ENCODE measurements at places on chromosomes 5 and 9.

GRCh38 chr9:111868475-111868874, 28.1 kb upstream of the UGCG start:
- H3K27ac ChIP-seq, result no peak overlapping the region
- H3K27me3 ChIP-seq, result no peaks in the 10 kb centered on the region
- H3K4me1 ChIP-seq, result peaks cover 9% of the 10 kb centered on the region
- no peaks in the 10 kb centered on the region for H3K36me3 ChIP-seq

DNA sequence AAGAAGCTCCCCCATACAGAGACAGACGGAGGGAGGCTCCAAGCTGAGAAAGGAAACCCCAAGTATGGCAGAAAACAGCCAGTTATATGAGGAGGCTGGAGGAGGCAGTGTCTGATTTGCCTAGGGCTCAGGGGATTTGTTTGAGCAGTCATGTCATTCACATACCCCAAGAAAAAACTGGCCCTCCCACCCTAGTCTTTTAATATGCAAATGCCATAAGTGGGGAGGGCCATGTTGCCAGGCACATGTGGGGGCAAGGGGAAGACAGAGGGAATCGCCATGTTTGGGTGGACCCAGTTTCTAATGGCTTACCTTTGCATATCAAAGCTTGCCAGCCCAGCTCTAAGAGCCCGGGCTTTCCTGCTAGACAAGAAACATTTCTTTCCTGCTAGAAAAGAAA, 1163.8 kb downstream of the TAF11L14 start:
- no peaks in the 10 kb centered on the region for H3K36me3 ChIP-seq
- no peaks in the 10 kb centered on the region for H3K27me3 ChIP-seq
- H3K4me1 ChIP-seq, result no peaks in the 10 kb centered on the region
- DNase-seq, result no peak

GRCh38 chr9:117809751-117810150, 105.5 kb downstream of the TLR4 start:
- no peaks in the 10 kb centered on the region for H3K4me1 ChIP-seq
- peaks cover 8% of the 10 kb centered on the region for H3K27me3 ChIP-seq
- no peaks in the 10 kb centered on the region for H3K36me3 ChIP-seq
- no peak for DNase-seq
- no peak overlapping the region for H3K4me3 ChIP-seq

- H3K4me3 ChIP-seq, result no peak overlapping the region
- H3K36me3 ChIP-seq, result no peaks in the 10 kb centered on the region
- H3K4me1 ChIP-seq, result 0 out of 2 replicates have a peak, but pooled peaks cover 7% of the 10 kb centered on the region
Observed at GRCh38 chr5:143435210-143435657, 31.7 kb upstream of the NR3C1 start.

DNA sequence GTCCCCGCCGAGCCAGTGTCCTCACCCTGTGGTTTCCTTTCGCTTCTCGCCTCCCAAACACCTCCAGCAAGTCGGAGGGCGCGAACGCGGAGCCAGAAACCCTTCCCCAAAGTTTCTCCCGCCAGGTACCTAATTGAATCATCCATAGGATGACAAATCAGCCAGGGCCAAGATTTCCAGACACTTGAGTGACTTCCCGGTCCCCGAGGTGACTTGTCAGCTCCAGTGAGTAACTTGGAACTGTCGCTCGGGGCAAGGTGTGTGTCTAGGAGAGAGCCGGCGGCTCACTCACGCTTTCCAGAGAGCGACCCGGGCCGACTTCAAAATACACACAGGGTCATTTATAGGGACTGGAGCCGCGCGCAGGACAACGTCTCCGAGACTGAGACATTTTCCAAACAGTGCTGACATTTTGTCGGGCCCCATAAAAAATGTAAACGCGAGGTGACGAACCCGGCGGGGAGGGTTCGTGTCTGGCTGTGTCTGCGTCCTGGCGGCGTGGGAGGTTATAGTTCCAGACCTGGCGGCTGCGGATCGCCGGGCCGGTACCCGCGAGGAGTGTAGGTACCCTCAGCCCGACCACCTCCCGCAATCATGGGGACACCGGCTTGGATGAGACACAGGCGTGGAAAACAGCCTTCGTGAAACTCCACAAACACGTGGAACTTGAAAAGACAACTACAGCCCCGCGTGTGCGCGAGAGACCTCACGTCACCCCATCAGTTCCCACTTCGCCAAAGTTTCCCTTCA, 1.4 kb downstream of the GLIS3 start:
- no peaks in the 10 kb centered on the region for H3K27me3 ChIP-seq
- H3K4me3 ChIP-seq, result peak overlapping the region; percentile 95
- peak overlapping the region; percentile 97 for H3K27ac ChIP-seq
- no peaks in the 10 kb centered on the region for H3K36me3 ChIP-seq
- DNase-seq, result peak; percentile 72
- peaks cover 66% of the 10 kb centered on the region for H3K4me1 ChIP-seq
